Activated naive CD4-positive, alpha-beta T cell treated with anti-CD3 and anti-CD28 coated beads for 36 hours (primary cell): ENCODE measurements at places on chromosomes 6 and 20.

GRCh38 chr20:62531046-62531838 is 55.4 kb upstream of the GATA5 start:
- DNase-seq, result no peak

DNA sequence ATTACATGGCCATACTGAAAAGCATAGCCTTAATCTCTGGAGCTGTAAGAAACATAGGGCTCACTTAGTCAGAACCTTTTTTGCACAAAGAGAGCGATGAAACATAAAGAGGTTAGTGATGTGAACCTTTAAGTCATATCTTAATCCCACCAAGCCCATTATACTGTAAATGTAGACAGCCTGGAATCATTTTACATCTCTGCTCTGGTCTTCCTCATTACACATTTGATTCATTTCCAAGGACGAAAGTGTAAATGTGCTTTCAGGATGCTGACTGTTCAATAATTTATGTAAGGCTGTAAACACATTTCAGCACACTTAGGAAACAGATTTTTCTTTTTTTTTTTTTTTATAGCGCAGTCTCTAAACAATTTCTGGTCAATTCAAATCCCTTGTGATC is 131.3 kb upstream of the B3GAT2 start:
- DNase-seq, result no peak

GRCh38 chr6:46541556-46541955 is 50.3 kb upstream of the RCAN2 start:
- DNase-seq, result no peak

GRCh38 chr20:18988701-18989100 is 175.1 kb downstream of the SCP2D1 start:
- no peak for DNase-seq
